K562 (cell line): ENCODE measurements at places on chromosomes 6 and 20. TPM values are rescaled to one million over a fixed set of nuclear protein-coding genes. Genes with fewer than 3 reads are reported as not detected.

Gene WFDC10B
- not detected in 2 replicates for total RNA-seq

GRCh38 chr6:144305567-144305966 lies 20.4 kb downstream of the UTRN start:
- H3K4me3 ChIP-seq: no peak overlapping the region
- DNase-seq: no peak
- H3K27me3 ChIP-seq: peaks cover 8% of the 10 kb centered on the region; the same call in 1 of the 3 replicates

DNA sequence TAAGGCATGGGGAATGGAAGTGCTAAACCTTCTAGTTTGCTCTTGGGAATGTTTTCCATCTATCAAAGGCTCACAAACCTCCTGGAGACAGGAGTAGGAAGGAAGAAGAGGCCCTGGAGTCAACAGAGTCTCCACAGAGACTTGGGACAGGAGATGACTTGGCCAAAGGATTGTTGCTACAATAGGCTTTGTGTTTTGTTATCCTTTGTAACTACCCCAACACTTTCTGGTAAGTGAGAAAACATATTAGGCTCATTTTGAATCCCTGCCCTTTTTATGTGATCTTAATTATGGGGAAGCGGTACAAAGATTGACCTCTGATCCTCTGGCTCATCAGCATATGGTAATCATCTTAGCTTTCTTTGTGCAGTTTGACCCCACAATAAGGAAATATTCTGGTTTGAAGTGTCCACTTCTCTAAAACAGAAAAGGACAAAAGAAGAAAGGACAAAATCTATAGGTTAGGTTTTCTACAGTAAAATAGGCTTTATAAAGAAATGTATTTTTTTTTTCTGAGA lies 24.1 kb upstream of the GTF3C6 start:
- H3K27me3 ChIP-seq: no peaks in the 10 kb centered on the region
- DNase-seq: no peak
- H3K4me3 ChIP-seq: no peak overlapping the region
- no peak overlapping the region for H3K27ac ChIP-seq
- no peaks in the 10 kb centered on the region for H3K36me3 ChIP-seq

DNA sequence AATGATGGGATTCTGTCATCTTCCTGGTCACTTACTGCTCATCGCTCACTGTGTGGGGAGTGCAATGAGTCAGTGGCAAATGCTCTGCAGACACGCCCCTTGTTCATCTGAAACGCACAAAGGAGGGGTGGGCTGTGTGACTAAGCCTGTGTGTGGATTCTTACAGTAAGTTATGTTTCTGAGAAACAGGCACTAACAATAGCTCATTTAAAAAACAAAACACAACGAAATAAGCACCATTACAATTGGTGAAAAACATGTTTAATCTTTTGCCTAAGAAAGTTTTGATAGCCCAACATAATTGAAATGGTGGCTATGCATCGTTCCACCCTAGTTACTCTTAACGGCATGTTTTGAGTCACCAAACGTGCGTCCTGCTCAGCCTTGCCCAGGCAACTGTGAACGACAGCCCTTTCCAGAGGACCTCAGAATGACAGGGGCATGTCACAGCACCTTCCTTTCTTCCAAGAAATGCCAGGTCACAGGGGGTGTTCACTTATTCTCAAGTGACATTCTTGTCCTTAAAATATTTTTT lies 118.4 kb upstream of the SGK1 start:
- H3K27ac ChIP-seq: peak overlapping the region; percentile 70; the same call in 2 of the 3 replicates
- H3K27me3 ChIP-seq: no peaks in the 10 kb centered on the region
- H3K4me3 ChIP-seq: no peak overlapping the region
- DNase-seq: peak; percentile 76
- no peaks in the 10 kb centered on the region for H3K4me1 ChIP-seq
- H3K36me3 ChIP-seq: no peaks in the 10 kb centered on the region

DNA sequence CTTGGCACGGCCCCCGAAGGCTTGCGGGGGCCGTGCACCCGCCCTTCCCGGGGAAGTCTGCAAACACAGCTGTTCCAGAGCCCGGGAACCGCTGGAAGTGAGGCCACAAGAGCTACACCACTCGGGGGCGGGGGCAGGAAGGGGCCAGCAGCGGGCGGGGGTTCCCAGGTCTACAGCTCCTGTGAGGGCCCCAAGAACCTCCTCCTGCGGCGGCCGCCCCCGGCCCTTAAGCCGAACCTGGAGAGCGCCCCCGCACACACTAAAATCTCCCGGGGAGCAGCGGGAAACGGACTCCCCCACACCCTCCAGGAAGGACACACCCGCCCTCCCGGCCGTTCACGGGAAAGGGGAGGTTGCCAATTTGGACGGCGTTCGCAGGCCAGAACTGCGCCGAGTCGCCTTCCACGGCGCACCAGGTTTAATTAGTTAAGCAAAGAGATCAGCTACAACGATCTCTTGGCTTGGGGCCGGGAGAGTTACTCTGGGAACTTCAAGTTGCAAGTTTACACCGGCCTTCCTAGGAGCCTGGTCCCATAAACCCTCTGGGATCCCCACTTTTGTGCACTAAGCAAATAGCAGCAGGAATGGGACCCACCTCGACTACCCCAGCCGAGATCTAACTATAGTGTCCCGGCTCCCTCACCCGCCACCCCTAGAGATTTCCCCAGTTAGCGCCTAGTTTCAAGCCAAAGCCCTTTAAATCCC lies 1.7 kb downstream of the JAG1 start:
- H3K4me3 ChIP-seq: peak overlapping the region; percentile 54; the same call in 1 of the 2 replicates
- peak; percentile 25 for DNase-seq
- H3K4me1 ChIP-seq: peaks cover 35% of the 10 kb centered on the region
- peaks cover 3% of the 10 kb centered on the region for H3K27me3 ChIP-seq
- H3K27ac ChIP-seq: no peak overlapping the region

DNA sequence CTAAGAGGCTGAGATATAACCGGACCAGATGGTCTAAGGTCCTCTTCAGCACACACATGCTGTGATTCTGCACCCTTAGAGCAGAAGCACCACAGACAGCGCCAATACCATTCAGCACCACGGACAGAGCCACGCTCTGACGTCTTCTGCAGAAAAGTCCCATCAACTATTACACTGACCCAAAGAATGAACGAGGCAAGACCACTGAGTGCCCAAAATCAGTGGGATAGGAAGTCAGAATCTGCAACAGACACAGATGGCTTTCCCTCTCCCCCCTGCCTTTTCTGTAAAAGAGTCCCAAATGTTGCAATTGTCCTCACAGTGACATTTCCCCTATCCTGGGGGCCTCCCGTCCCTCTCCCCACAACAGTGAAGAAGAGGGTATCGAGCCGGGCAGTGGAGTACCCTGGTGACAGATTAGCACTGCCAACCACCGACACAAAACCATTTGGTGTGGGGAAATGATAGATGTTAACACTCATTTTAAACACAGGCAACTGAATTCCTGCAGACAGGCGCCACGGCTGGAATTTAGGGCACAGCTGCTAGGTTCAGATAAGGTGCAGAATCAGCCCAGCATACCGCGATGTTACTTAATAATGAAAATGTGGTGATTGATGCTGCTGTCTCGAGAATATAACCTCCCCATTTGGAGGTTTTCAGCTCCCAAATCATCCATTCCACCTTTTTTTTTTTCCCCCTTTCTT lies 66.6 kb upstream of the CTNNBL1 start:
- peak; percentile 54 for DNase-seq
- H3K36me3 ChIP-seq: no peaks in the 10 kb centered on the region
- H3K4me3 ChIP-seq: no peak overlapping the region
- no peak overlapping the region for H3K27ac ChIP-seq
- H3K4me1 ChIP-seq: no peaks in the 10 kb centered on the region; the same call in 1 of the 2 replicates

GRCh38 chr6:151905854-151906253 lies 98.4 kb downstream of the ESR1 start:
- H3K36me3 ChIP-seq: no peaks in the 10 kb centered on the region
- H3K27me3 ChIP-seq: no peaks in the 10 kb centered on the region
- no peaks in the 10 kb centered on the region for H3K4me1 ChIP-seq
- no peak overlapping the region for H3K4me3 ChIP-seq
